ENCODE measurements at places on chromosomes 2 and 18.

- no peak for DNase-seq
These were observed 117.5 kb upstream of the NCKAP5 start for GRCh38 chr2:133685636-133686215.

DNA sequence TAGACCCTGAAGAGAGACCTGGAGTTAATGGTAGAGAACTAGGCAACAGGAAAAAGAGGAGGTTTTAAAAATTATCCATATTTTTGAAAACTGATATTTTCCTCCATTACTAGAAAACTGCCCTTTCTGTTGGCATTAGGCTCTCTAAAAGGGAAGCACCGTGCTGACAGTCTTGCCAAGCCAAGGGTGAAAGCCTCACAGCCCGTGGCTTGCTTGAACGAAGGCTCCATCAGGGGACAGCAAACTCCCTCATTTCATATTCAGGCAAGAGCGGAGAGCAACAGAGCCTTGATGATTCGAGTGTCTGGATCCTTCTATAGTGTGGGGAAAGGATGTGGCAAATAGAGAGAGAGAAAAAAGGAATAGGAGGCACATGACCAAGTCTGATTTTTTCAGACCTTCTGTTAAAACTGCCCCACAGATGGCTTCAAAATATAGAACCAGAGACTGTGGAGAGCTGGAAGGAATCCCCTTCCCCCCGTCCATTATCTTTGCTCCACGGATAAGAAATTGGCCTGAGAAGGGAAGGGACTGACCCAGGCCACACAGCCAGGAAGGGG is 67.0 kb downstream of the CACNB4 start:
- no peak for DNase-seq

DNA sequence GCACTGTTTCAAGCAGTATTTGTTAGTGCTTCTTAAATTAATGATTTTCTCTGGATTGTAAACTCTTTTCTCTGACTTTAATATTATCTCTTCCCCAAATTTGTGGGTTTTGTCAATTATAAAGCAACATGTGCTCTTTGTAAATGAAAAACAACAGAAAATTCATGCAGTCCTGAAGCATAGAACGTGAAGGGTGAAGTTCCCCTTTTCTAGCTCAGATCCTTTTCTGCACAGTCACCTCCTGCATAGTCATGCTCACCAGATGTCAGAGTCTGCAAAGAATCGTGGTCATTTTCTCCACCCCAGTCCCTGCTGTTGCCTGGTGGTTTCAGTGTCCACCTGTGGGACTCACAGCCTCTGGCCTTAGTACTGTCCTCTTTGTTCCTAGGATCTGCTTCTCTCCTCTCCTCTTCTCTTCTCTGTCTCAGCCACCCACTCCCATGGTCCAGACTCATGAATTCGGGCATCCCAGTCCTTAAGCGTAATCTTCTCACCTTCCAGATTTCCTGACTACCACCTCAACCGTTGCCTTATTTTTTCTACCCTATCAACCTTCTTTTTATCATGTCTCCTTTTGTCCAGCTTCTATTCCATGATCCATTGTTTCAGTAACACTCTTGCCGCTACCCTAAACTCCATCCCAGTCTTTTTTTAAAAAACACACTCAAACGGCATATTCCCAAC is 229.1 kb downstream of the RTP5 start:
- DNase-seq: no peak

DNA sequence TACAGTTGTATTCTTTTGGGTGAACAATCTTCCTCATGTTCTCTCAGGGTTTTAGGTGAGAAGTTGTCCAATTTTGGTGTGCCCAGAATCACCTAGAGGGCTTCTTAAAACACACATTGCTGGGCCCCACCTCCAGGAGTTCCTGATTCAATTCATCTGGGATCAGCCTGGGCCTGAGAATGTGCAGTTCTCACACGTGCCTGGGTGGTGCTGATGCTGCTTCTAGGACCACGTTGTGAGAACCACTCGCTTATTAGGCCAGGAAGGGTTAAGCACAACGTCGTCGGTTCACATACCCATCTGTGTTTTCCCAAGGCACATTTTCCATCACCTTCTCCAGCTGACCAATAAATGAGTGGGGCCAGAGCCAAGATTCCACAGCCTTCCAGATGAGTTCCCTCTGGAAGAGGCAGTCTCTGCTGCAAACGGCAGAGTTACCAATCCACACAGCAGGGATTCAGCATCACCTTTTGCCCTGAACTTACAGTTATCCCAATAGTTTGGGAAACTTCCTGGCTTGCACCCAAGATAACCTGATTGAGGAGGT is 277.7 kb upstream of the HNRNPA3 start:
- DNase-seq: no peak

GRCh38 chr2:178479275-178479616 is 846 bp upstream of the FKBP7 start:
- no peak for DNase-seq

DNA sequence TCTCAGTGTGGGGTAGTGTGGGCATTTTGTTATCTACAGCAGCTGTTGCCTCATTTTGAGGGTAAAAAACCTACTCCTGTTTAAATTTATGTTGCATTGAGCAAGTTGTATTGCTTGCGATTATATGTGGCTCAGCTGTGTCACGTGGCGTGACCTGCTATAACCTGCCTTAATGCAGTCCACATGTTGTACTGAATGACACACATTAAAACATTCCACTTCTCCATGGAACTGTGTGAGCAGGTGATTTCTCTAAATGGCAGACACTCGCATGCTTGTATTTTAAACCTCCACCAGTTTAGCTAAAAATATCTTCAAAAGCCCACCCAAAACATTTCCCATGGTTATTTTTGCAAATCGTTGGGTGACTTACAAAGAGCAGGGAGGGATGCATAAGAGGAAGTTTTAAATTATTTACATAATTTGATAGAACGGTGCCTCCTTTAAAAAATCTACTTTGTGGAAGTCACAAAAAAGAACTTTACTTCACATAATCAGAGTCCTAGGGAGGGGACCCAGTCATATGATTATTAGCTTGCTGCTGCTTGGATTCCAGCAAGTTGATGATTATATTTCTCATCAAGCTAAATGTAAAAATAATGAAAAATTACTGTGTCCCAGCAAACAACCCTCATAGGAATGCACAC is 163.3 kb upstream of the ZEB2 start:
- no peak for DNase-seq

DNA sequence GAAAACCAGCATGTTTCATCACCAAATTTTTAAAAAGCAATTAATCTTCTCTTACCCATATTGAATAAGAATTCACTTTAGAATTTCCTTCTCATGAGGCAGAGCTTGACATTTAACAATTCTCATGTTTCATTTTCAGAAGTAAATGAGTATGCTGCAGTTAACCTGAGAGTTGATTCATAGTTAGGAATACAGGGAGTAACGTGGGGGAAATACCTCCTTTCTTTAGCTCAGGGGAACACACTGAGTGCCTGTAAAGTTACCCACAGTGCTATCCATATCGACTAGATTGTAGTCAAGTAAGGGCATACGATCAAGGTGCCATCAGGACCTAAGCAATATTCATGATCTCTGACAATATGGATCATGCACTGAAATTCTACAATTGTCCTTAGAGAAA is 38.9 kb upstream of the ATIC start:
- no peak for DNase-seq

DNA sequence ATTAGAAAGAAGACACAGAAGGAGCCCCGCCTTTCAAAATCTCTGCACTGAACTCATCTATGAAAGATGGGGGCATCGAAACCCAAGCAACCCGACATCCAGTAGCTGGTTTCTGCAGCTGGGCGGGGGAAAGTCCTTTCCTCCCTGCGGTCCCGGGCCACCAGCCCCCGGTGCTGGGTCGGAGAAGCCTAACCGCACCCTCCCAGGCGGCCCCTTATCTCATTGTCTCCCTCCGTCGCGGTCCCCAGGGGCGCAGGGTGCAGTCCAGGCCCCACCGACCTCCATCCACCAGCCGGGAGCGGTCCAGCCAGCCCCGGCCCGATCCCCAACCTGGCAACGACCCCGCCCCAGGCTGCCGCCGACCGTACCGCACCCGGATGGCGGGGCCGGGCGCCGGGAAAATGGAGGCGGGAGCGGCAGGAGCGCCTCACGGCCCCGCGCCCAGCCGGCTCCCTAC is 452 bp downstream of the RAPH1 start:
- peak; percentile 45 for DNase-seq

GRCh38 chr2:217846321-217846743 is 156.5 kb downstream of the TNS1 start:
- no peak for DNase-seq

DNA sequence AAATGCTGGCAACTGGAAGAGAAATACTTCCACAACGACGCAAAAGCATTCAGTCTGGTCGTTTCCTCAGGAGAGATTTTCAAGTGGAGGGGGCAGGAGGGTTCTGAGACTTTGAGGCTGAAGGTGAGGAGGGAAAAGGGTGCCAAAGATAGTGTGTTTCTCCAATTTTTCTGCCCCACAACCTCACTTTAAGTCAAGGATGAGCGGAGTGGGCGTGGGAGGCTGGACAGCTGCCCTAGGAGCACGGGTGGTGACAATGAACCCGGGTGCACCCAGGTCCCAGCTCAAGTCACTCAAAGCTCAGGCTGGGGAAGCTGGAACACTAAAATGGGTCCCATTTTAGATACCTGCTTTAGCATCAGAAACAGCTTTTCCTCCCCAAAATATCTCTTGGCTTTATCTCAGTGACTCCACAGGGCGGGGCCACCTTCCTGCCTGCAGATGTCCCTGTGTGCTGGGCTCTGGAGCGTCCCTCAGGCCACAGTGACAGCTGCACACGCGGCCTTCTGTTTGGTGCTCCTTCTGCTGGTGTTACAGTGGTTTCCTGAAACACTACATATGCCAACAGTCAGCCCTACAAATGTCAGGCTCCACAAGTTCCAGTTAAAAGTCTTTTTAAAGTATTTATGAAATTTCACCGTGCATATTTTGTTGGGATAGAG is 1.4 kb upstream of the MBP start:
- peak; percentile 30 for DNase-seq

DNA sequence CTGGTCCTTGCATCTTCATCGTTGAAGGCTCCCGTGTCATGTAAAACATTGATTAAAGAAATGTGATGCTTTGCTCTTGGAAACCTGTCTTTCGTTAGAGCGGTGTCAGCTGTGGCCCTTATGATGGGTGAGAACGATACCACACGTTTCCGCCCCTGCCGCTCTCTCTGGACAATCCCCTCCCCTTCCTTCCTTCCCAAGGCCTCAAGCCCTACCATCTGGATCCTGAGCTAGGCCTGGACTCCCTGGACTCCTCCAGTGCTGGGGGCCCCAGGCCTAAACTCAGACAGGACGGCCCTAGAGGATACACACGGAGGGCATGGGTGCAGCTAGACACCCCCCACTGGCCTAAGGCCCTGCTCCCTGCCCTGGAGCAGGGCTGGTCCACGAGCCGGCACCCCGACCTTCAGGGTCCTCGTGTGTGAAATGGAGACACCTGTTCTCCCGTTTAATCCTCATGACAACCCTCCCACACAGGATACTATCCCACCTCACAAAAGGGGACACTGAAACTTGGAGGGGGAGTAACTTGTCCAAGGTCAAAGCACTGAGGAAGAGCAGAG is 13.2 kb downstream of the BIN1 start:
- no peak for DNase-seq

DNA sequence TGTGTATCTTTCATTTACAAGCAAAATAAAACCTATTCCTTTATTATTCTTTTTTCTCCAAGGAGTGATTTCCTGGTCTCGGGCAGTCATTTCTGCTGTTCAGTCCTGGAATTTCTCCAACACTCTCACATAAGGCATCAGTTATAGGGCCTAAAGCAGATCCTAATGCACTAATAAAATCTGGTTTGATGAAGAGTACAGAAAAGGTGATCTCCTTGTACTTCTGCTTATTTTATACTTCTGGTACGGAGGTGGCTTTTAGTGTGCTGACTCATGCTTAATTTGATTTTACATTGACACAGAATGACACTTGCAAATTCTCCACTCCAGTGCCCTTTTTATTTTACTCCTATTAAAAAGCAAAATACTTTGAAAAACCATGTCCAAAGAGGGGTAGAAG is 157.4 kb downstream of the DOK6 start:
- DNase-seq: no peak

- DNase-seq: no peak
These were observed 87.3 kb upstream of the SH3BP4 start for GRCh38 chr2:234864506-234864905.

DNA sequence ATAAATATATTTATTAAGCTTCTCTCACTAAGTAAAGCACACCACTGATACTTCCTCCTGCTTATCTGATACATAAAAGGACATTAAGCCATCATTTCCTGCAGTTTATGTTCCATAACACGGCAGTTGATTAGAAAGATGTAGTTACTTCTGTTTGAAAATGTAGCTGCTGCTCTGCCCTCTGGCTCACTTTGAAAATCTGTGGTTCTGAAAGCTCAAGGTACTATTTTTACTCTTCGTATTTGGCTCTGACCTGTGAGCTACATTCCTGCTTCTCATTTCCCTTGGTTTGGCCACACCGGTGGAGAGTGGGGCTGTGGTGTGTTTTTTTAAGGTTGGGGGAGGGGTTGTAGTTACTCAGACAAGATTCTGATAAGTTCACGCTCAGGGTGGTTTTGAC is 12.8 kb upstream of the TTN start:
- peak; percentile 13 for DNase-seq

- no peak for DNase-seq
These were observed 28.3 kb downstream of the RPL37A start for GRCh38 chr2:216526939-216527338.

- DNase-seq: no peak
These were observed 154.8 kb upstream of the ID2 start for GRCh38 chr2:8527031-8527430.

DNA sequence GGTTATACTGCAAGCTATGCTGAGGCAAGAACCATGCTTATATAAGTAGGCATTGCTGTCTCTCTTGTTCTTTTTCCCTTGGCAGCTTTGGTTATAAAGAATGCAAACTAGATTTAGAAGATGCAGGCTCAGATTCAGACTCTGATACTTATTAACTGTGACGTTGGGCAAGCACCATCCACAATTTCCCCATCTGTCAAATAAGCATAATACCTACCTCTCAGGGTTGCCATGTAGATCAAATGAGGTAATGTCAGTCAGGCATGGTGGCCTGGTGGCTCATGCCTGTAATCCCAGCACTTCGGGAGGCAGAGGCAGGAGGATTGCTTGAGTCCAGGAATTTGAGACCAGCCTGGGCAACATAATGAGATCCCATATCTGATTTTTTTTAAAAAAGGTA is 21.7 kb downstream of the ITGAV start:
- no peak for DNase-seq

DNA sequence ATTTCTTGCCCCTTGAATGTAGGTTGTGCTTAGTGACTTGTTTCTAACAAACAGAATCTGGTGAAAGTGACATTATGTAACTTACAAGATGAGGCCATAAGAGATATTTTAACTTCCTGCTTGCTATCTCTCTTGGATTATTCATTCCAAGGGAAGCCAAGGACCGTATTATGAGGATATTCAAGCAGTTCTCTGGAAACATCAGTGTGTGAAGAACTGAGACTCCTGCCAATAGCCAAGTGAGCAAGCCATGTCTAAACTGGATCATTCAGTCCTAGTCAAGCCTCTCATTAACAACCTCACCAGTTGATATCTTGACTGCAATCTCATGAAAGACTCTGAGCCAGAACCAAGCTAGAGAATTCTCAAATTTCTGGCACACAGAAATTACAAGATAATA is 765.1 kb upstream of the SLC8A1 start:
- DNase-seq: no peak

- DNase-seq: no peak
These were observed 47.3 kb upstream of the C1D start for GRCh38 chr2:68110102-68110501.
